ENCODE measurements at places on chromosomes 12 and 14.

DNA sequence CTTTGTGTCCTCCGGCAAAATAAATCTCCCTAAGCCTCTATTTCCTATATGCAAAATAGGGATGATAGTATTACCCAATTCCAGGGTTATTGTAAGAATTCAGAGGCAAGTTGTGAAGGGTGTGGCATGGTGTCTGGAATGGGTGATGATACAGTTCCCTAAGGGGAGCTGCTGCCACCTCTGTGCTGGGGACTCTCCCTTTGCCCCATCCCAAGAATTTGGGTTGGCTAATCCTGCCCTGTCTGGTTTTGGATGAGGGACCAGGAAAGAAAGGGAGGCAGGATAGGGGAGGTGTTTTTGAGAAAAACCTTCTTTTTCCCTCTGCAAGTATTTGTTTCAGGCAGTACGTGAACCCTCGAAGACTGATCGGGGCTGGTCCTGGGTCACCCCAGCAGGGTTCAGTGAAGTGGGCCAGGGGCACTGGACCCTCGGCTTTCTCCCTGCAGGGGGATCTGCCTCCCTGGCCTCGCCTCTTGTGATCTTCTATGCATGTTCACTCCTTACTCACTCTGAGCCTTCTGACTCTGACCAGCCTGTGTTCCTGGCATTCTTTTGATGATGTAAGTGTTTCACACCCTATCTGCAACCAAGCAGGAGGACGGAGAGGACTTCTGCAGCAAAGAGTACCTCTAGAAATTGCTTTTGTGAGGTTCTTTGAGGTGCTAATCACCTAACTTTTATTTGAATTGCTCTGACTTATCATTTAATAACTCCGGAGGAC is 60.8 kb downstream of the RASSF3 start:
- no peak for DNase-seq

DNA sequence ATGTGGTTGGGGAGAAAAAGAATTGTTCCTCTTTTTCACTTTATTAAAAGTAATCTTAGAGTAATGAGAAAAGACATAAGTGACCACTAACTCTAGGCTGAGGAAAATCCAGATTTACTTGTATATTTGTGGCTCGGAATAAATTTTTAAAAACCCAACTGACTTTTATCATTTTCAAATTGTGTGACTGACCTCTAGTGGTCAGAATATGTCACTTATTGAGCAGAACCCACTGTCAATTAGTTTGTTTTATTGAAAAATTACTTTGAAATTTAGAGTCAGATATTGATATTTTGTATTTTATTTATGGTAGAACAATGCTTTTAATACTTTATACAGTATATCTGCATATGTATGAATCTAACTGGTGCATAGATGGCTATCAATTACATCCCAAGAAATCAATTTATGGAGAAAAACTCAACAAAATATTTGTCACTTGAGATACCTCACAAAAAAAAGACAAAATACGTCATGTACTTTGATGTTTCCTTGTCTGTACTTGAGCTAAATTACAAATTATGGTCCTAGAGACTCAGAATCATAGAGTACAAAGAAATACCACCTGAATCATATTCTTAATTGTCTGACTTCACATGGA is 229.4 kb downstream of the CNTN1 start:
- peak; percentile 16 for DNase-seq

DNA sequence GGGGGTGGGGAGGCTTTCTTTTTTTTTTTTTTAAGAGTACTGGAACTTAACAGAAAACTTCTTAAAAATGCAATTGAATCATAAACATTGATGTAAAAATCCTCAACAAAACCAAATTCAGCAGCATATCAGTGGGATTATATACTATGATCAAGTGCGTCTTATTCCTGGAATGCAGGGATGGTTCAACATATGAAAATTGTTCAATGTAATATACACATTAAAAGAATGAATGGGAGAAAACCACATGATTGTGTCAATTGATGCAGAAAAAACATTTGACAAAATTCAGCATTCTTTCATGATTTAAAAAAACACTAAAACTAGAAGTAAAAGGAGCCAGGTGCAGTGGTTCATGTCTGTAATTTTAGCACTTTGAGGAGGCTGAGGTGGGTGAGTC is 41.2 kb upstream of the CCT2 start:
- DNase-seq = no peak

DNA sequence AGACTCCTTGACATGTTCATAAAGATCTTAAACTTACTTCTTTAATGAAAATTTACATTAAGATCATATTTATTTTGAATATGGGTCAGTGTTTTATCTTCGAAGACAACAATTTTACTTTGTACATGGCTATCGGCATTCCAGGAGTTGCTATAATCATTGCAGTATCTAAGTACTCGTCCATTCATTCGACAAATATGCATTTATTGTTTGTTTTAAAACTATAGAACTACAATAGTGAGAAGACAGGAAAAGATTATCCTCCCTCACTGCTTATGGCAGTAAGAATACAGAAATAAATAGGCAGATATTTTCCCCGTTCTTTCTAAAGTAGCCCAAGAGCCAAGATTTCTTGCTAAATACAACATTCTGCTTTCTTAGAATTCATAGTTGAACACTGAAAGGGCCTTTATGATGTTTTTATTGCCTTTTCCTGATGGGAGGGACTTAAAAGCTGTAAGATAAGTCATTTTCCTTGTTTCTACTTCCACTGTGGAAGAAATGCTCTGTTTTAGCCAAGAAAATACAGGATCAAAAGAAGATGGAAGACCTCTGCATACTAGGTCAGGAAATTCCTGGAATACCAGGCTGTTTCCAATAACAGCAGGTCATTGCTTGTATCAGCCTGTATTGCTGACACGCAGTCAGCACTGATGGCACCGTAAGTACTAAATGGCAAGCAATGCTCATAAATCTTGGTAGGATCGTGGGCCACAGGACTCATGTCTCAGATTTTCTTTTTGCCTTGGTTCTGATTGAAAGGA is 521.0 kb upstream of the ATP2B1 start:
- no peak for DNase-seq

DNA sequence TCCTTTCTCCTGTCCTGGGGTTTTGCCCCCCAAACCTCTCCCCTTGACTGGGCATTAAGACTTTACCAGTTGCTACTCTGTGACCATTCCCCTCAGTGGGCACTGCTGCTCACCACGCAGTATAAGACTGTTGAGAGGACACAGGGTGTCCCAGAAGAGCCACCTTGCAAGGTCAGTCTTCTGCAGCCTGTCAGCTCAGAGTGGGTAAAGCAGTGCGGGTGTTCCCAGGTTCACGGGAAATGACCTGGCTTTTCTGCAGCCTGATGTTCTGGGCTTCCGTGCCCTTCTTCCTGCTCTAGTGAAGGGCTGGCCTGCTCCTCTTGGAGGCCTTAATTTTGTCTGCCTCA is 34.2 kb downstream of the KCNA1 start:
- DNase-seq = no peak

GRCh38 chr12:103586791-103587370 is at the start of gene STAB2:
Gene STAB2, plus strand, starts transcription at chr12:103587273. Its CDS starts 204 bp downstream, at chr12:103587477.
- DNase-seq = no peak

DNA sequence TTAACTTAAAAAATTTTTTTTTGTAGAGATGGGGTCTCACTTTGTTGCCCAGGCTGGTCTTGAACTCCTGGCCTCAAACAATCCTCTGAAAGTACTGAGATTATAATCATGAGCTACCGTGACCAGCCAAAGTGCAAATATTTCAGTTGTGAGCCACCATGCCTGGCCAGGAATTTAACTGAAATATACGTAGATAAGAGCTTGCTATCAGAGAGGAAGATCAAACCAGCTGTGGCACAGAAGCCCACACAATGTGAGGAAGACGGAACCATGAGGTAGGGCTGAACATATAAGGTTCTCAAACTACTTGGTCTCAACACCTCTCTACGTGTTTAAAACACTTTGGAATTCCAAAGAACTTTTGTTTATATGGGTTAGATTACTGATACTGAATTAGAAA is 29.1 kb downstream of the ATG14 start:
- no peak for DNase-seq

- DNase-seq = no peak
Measured at GRCh38 chr14:25140411-25140810, 90.5 kb upstream of the STXBP6 start.

- DNase-seq = no peak
Measured at GRCh38 chr12:121216102-121216501, 6.2 kb downstream of the P2RX4 start.

- no peak for DNase-seq
Measured at GRCh38 chr12:53219956-53220693, 11.9 kb downstream of the RARG start.

GRCh38 chr12:71303199-71303598 is 136.4 kb upstream of the LGR5 start:
- no peak for DNase-seq

DNA sequence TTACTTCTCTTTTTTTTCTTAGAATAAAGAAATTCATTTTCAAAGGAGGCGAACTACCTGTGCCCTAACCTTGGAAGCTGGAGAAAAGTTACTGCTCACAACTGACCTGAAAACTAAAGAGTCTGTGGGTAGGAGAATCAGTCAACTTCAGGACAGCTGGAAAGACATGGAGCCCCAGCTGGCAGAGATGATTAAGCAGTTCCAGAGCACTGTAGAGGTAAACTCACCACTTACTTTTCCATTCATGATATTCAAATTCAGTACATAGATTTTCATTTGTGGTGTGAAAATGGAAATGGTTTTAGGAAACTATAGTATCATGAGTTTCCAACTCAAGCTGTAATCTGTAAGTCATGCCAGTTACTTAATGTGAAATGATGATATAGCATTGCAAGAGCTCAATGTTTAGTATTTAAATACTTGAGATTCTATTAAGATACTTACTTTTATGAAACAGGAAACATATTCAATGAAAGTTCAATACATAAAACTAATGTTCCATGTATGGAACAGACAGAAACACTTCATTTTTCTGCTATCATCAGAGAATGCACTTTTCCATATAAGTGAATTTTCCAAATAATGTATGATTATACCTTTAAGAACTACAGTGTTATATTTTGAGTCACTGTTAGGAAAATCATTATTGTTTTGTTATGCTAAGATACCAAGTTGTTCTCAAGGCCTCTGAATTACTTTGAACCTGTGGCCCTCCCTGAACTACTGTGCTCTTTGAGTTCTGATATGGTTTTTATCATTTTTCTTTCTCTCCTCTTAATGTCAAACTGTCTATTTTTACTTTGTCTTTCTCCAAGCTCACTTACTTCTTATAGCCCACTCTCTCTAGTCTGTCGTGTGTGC is 119.0 kb downstream of the ESR2 start:
- DNase-seq = no peak

DNA sequence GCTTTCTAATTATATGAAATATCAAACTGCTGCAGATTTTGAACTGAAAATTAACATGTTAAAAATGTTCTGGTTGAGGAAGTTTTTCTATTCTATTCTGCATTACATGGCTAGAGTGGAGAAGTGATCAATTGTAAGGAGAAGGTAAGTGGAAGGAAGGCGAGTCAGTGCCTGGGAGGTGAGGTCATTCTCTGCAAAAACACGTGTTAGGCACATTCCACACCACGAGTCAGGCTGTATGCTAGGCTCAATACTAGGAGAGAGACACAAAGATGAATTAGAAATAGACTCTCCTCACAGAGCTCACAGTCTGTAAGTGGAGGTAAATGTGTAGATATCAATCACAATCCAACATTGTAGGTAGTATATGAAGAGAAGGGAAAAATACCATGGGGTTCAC is 194.1 kb downstream of the NOVA1 start:
- DNase-seq = no peak

DNA sequence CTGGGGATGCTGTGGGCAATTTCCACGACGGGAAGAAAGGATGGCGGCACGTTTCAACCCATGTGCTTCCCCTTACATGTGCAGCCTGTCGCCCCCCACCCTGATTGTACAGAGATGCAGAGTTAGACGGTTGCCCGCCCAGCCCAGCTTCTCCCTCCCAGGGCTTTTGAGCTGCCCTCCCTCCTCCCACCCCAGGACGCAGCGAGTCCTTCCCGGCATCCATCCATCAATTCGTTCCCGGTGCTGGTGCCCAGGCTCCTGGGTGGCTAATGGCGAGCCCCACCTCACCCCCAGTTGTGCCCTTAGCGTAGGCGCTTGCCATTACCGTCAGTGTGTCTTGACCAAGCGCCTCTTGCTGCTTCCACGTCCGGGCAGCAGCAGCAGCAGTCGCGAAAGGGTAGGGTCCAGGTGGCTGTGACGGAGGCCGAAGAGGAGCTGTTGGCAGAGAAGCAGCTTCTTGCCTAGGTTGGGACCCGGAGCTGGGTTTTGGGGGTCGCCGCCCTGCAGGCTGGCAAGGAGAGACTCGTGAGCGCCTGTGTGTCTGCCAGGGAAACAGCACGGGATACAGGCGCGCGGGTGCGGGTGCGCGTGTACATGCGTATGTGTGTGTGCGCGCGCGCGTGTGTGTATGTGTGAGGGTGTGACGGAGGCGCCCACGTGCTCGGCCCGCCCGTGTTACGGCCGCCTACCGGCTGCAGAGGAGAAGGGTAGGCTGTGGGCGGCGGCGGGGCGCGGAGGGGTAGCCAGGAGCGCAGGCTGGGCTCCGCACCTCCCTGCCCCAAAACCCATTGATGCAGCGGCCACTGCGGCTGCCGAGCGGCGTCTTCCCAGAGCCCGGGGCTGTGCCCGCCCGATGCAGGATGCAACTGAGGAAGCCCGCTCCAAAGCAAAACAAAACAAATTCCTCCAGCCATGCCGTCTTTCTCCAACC is at the start of gene SLC6A15:
Gene SLC6A15 (minus strand): TSS at position 602 of the 931 bp plus-strand sequence. CDS start 20,679 bp downstream, outside the sequence.
- peak; percentile 39 for DNase-seq

- no peak for DNase-seq
Measured at GRCh38 chr12:132761032-132761920, at the start of gene ANKLE2. Gene ANKLE2, minus strand, starts transcription at chr12:132761832. Its CDS starts 34 bp downstream, at chr12:132761798.

DNA sequence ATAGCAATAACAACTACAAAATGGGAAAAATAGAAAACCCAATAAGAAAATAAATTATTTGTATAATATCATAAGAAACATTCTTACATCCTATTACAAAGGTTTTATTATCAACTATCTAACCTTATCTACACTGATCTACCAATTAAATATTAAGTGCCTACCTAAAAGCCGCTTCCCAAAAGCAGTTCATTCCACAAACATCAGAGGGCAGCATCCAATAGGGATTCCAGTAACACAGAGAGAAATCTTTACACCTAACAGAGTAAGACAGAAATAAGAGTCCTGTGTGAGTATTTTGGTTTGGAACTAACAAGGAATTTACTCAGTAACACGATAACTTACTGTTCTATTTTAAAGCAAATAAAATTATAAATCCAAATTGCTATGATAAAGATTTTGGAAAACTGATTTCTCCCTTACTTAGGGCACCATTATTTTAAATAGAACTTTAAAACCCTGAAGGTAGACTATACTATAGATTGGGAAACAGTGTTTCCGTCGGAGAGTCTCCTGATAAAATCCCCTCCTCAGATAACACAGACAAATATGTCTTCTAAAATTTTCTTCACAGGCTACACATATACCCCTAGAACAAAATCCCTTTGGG is 15.0 kb downstream of the GXYLT1 start:
- peak; percentile 35 for DNase-seq

DNA sequence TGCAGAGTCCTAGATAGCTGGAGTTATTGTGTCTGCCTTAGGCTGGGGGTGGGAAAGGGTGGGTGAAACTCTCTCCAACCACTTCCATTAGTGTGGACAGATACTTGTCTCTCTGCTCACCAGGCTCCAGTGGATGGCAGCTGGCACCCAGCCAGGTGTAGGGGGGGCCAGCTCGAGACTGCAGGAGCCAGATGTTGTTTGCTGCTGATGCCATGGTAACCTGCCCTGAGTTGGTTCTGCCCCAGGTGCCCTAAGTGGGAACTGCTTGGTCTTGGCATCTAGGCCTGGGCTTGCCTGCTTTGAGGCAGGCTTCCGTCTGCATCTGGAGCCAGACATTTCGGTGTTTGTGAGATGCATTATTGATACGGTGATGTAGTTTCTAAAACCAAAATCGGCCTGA is 82.2 kb downstream of the ADCK1 start:
- no peak for DNase-seq
